ENCODE measurements at places on chromosomes 1 and 21.
A peak's percentile ranks its signal among the peaks of the same experiment; 100 is the strongest.

- DNase-seq = no peak
Observed at GRCh38 chr1:10870493-10871096, 74.1 kb upstream of the CASZ1 start.

- no peak for DNase-seq
Observed at GRCh38 chr21:34821717-34822116, 152.9 kb downstream of the CLIC6 start.

DNA sequence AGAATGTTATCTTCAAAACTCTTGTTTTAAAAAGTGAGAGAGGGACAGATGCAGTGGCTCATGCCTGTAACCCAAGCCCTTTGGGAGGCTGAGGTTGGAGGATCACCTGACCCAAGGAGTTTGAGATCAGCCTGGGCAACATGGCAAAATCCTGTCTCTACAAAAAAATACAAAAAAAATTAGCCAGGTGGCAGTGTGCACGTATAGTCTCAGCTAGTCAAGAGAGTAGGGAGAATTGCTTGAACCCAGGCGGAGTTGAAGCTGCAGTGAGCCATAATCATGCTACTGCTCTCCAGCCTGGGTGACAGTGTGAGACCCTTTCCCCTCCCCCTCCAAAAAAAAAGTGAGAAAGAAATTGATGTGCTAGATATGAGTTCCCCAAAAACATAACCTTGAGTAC is 131.0 kb downstream of the KCNT2 start:
- DNase-seq = no peak

DNA sequence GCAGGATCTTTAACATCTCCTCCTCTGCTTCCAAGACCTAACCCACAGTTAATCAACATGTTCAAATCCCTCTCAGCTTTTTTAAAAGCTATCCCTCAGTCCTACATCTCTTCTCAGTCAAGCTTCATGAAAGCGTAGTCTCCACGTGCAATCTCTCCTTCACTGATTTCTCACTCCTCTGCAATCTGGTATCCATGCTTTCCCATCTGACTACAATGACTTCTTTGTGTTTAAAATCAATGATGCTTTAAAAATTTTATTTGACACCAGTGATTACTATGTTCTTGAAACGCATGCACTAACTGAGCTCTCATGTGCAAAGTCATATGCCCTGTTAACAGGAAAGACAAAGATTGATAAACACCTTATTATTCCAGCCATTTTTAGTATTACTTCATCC is 67.5 kb upstream of the BEND5 start:
- no peak for DNase-seq

DNA sequence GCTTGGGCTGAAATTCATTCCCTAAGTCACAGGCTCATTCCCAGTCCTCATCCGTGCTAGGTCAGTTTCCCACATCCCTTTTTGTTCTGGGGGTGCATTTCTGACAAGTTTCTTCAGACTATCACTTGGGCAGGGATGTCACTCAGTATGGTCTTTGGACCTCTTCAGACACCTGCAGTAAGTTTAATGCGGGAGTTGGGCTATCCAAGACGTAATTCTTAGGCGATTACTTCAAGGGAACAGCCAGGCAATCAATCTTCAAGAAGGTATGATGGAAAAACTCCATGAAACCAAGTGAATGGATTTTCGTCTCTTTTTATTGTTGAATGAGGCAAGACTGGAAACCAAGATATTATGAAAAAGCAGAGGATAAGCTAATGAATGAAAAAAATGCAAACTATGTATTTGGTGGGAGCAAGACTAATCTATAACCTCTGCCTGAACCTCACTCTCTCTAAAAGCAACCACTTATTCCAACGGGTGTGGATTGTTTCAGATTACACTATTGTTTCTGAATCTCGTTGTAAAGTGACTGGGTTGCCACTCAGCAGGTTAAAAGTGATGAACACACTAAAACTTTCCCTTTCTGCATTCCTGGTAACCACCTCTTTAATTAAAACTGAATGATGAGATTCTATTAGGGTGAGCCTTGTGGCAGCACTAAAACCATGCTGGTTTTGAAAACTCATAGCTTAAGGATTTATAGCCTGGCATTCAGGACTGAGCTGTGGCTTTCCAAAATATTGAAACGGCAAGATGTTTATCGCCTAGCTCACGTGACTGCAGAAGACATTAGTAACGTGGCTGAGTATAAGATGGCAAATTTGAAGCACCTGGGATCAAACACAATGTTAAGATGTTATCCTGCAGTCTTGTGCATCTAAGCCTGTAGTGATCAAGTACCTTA is 1.1 kb downstream of the RASAL2 start:
- no peak for DNase-seq

- peak; percentile 84 for DNase-seq
Observed at GRCh38 chr1:92961896-92962752, 862 bp upstream of the DIPK1A start.

DNA sequence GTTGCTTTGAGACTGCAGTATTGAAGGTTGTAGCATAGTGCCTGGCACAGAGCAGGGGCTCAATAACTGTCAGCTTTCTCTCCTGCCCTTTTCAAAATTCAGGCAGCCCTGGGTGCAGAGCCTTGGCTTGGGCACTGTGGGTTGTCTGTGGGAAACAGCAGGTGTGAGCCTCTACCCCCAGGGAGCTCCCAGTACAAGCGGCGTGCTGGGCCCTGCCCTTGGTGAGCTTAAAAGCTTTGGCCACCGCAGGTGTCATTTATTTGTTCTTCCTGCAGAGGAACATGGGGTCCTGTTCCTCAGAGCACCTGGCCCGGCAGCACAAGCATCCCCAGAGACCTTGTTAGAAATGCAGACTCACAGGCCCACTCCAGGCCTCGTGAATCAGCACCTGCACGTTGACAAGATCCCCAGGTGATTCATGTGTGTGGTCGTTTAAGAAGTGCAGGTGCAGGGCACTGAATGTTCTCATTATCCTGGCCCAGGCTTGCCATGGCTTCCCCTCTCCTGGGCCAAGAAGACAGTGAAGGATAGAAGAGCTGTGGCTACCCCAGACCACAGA is 29.9 kb upstream of the IGSF21 start:
- no peak for DNase-seq

DNA sequence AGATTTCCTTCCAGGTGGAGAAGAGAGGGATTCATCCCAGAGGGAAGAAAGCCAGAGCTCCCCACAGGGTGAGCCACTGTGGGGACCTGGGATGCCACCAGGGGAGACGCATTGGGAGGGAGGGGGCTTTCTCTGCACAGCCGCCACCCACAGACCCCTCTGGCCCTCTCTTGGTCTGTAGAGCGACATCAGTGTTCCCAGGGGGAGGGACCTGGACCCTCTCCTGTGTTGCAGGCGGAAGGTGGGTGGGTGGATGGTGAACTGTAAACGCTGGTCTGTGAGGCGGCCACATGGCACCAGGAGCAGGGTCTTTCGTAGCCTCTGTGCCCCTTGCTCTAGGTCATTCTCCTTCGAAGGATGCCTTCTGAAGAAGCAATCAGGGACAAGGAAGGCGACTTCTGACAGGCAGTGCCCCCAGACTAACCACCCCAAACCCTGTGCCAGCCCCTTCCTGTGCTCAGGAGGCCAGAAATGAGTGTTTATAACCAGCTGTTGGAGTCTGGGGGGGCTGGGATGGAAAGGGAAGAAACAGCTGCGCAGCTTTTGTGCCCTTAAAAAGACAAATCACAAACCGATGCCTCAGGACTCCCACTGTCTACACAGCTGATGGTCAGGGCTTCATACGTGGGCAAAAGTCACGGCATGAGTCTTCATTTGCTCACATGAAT is 121.4 kb upstream of the ZBTB40 start:
- DNase-seq = no peak

DNA sequence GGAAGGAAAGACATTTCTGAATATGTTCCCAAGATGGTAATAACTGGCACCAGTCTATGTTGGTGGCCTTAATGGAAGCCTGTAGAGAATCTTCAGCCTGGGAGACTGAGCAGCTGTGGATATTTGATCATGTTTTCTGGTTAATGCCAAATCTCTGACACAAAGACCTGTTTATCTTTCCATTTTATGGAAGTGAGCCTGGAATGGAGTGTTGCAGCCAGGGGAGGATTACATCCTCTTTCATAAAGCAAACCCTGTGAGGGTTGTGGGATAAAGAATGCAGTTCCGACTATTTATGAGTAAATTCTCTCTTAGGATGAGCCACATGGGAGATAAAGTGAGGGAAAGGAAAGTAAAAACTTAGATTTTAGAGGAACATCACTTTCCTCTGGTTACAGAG is 144.1 kb downstream of the PCP4 start:
- no peak for DNase-seq

DNA sequence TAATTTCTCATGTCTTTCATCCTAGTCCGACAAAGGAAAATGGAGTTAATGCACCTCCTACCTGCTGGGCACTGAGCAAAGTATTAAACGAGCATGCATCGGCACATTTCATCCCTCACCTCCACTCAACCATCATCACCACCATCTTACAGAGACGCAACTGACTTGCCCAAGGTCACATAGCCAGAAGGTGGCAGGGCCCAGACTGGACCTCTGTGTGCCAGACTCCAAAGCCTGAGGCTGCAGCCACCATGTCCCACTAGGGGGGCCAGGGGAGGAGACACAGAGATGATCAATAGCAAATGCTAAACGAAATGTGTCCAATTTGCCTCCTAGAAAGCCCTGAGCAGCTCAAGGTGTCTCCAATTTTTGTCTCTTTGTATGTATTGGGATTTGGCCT is 163.7 kb upstream of the EDN2 start:
- no peak for DNase-seq

DNA sequence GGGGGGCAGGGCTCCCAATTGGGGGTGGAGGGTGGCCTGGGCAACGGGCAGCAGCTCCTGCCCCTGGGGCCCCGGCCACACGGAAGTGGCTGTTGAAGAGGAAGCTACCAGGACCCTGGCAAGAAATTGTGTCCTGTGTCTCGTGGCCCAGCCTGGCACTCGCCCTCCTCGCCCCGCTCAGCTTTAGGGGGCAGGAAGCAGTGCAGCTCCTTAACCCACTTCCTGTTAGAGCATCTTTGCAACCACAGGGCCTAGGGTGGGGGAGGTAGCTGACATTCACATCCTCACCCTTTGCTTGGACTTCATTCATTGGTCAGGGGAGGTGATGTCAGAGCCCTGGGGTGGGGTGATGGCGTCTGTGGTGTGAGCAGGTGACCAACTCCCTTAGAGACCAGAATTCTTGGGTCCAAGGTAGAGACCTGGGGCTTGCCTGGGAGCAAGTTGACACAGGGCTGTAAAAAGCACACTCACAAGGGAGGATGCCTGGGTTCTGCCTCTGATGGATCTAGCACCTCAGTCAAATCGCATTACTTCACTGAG is at the start of gene ARHGAP30:
Gene ARHGAP30 (minus strand): TSS at position 161 of the 540 bp plus-strand sequence. CDS start 267 bp downstream, outside the sequence.
- DNase-seq = peak; percentile 95

Measured in CD4-positive, alpha-beta T cell treated with Interferon gamma for 1 hour (primary cell).